ENCODE measurements at places on chromosomes 6 and 20.

DNA sequence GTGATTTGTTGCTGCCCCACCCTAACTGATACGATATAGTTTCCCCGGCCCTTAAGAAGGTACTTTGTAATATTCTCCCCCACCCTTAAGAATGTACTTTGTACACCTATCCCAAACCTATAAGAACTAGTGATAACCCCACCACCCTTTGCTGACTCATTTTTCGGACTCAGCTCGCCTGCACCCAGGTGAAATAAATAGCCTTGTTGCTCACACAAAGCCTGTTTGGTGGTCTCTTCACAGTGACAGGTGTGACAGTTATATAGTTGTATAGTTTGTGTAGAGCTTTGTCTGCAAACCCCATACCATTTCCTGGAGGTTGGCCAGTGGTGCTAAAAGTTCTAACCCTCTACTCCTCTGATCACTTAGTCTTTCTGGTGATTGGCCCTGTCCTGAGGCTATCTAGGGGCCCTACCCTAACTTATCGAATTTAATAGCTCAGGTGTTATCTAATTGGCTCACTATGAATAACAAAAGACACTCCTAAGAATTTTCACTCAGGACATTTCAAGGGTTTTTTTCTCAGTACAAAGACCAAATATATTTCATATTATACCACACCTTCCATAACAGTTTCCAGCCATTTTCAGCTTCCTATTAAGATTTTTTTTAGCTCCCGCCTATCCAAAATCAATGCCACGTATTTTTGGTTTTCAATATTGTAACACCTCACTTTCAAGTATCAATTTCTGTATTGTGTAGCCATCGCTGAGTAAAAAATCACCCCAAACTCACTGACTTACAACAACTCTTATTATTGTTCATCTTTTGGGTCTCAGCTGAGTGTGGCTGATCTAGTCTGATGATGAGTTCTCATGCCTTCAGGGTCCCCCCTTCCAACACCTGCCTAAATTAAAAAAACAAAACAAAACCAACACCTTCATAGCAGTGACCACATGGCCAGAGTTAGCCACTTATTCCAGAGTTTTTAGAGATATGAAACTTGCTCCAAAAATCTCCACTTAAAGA, 9.8 kb upstream of the BTN1A1 start:
- no peak for DNase-seq

- no peak for DNase-seq
These were observed 256.6 kb downstream of the PLCB1 start for GRCh38 chr20:8388707-8389106.

- DNase-seq = no peak
These were observed 152.3 kb upstream of the NEDD9 start for GRCh38 chr6:11384531-11385309.

GRCh38 chr6:83202031-83202430, 8.9 kb downstream of the RWDD2A start:
- no peak for DNase-seq

- no peak for DNase-seq
These were observed 4.3 kb downstream of the MYT1 start for GRCh38 chr20:64168381-64169090.

GRCh38 chr6:4756247-4756646, 20.0 kb upstream of the CDYL start:
- DNase-seq = no peak

GRCh38 chr6:68497927-68498326, 137.2 kb upstream of the ADGRB3 start:
- no peak for DNase-seq

- DNase-seq = no peak
These were observed 132.2 kb downstream of the TAF4 start for GRCh38 chr20:61933481-61933950.

DNA sequence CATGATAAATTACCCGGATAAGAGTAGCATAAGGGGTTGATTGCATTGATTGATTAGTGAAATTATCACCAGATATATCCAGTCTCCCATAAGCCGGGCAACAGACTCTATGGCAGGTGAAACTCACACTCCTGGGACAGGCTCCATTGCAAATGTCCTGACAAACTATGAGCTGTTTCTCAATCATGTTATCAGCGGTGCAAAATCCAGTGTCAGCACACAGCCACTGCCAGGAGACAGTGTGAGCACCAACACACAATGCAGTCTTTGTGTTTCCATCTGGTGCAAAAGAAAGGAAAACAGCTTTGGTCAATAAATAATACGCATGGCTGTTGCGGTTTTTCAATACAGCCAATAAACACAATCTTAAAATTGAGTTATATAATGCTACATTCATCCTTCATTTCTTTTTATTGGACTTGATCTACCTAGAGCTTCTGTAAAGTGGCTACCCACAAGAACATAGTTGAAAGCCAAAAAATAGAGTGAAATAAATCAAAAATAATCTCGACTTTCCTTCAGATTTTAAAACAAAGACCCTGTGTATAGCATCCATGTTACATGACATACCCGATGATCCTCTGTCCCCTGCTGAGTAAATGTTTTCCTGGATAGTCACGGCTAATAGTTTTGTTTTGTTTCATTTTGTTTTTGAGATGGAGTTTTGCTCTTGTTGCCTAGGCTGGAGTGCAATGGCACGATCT, 64.3 kb upstream of the AFDN start:
- no peak for DNase-seq

DNA sequence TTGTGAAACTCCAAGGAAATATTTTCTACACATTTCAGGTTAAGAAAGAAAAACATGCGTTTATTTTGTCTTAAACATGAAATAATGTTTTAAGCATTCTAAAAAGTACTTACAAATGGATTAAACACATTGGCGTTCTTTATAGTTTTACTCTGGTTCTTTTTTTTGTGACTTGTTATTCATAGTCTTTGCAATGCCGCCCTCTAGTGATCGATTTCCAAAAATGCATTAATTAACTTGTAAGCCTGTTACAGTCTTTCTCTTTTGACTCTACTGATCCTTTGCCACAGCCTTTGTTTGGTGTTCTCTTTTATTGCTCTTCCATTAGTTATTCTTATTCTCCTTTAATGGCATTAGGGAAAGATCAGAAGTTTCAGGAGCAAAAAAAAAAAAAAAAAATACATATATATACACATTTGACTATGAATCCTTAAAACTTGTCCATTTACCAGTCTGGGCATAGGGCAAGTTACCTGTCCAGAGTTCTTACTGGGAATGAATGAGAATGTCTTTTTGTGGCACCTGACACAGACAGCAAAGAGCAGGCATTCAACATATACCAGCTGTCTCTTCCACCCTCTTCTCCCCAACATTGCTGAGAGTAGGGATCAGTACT, 59.9 kb downstream of the MACROD2 start:
- no peak for DNase-seq

- DNase-seq = no peak
These were observed 13.6 kb upstream of the GPRC6A start for GRCh38 chr6:116842459-116842858.

DNA sequence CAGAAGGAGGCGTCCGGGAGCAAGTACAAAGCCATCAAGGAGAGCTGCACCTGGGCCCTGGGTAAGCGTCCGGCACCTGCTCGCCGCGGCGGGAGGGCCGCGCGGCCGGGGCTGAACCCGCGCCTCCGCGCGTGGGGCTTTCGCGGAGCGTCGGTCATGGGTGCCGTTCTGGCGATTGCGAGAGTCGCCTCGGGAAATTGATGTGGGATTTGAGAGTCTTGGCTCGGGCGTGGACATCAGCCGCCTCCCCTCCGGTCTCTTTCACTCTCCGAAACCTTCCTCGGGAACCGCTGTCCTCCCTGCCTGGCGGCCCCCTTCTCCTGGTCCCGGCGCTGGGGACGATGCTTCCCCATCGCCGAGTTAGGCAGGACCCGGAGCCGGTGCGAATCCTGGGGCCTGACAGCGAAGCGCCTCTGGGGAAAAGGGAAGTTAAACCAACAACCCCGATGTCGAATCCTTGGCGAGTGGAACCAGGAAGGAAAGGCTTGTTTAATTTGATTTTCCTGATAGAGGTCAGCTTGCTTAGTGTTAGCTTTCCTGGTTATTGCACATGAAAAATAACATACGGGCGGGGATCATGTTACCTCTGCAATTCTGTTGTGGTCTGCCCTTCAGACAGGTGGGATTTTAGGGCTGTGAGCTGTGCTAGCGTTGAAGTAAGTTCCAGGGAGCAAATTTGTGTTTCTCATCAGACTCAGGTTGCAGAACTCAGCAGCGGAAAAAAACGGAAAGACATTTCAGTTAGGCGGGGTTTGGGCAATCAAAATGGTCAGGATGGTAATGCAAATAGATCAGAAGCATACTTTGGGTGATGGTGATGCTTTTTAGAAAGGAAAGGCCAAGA, 594 bp downstream of the ARFGEF3 start:
- no peak for DNase-seq

DNA sequence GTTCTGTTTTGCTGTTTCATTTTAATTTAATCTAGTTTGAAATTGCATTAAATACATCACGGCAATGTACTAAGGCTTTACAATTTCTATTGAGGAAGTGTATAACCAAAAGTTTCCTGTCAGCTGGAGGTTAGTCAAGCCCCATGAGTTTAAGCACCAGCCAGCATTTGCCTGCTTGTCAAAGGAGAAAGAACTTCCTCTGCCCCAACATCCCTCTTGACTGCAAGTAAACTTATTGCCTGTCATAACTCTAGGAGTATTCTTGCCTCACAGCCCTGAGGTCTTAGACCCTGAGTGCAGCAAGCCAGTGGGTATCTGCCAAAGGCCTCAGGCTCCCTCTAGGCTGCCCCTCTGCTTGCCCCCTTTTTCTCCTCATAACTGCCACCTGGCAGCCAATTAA, 106.7 kb upstream of the INSM1 start:
- DNase-seq = no peak

DNA sequence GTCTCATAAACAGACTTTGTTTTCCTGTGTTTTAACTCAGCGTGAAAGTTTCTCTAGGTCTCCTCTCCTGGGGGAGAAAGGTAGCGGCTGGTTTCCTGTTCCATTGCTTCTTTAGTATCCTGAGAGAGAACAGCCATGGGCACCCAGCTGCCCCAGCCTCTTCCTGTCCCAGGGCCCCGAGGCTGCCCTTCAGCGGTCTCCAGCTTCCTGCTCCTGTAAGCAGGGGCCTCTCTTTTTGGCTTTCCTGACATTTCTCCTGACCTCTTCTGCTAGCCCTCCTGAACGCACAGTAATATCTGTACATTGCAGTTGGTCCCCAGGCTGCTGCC, 2.4 kb upstream of the SSTR4 start:
- DNase-seq = no peak

DNA sequence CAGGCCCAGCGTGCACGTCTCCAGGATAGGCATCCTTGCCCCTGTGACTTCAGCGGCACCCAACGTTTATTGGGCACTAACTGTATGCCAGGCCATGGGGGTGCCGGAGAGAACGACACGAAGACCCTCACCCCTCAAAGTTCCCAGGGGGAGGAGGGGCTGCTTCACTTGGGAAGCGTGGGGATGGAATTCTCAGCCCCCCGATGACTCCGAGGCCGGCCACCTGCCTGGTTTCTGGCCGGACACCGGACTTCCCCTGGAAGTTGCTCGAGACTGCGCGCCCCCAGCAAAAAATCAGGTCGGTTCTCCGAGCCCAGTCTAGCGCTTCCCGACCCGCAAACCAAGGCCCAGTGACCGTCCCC, 275 bp upstream of the MAVS start:
- no peak for DNase-seq

- no peak for DNase-seq
These were observed 83.7 kb downstream of the FYN start for GRCh38 chr6:111789598-111789997.

DNA sequence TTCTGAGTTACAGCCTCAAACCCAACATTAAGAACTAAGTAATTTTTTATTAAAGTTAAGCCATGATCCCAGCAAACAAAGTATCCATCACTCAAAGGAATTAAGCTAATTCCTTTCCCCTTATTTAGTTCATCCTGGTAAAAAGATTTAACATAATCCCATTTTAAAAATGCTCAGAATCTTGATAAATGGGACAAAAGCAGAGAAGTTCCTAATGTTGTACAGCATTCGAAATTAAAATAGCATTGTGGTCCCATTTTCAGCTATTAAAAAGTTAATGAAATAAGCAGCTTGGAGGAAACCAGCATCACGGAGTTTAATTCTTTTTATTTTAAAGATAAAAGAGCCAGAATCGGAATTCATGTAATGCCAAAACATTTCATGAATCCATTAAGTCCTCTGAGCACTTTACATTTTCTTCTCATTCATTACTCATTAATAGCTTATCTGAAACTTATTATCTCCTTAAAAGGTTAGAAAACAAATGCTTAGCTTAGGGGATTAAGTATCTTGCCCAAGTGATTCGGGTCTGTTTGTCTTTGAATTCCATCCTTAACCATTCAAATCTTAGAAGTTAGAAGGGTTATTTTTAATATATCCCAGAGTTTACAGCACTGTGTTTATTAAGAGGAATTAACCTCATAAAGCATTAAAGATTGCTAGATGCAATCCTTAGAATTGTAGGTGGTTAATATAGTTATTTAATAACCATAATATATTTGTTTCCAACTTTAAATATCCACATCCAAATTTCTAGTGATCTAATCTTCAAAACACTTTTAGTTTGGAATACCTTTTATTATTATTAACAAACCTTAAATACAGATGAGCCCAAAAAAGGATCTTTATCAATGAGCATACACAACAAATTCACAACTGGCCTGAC, 11.2 kb downstream of the RBM39 start:
- no peak for DNase-seq

Measured in stimulated activated CD8-positive, alpha-beta memory T cell treated with anti-CD3 and anti-CD28 coated beads, Interleukin-7, amount 100 ng/mL, for 24 hours (primary cell).